ENCODE measurements at places on chromosomes 3 and 15.

DNA sequence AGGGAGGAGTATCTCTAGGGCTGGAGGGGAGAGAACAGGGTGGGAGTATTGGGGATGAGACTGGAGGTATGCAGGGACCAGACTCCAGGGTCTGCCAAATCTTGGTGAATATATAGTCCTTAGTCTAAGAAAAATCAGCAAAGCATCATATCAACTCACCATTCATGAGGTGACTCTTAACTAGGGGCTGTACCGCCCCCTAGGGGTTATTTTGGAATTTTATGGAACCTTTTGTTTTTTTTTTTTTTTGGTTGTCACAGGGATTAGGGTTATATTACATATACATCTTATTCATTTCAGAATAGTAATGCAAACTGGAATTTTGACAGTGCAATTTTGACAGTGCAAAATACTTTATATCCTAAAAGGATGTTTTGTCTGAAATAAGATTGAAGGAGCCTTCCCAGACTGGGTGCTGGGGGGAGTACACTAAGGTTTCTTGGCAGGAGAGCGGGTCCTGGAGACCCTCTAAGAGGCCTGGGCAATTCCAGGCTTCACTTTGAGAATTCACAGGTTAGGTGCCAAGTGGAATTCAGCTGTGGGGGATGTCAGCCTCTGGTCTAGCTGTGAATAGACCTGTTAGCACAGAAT, 7.5 kb downstream of the CMTM7 start:
- DNase-seq = no peak

DNA sequence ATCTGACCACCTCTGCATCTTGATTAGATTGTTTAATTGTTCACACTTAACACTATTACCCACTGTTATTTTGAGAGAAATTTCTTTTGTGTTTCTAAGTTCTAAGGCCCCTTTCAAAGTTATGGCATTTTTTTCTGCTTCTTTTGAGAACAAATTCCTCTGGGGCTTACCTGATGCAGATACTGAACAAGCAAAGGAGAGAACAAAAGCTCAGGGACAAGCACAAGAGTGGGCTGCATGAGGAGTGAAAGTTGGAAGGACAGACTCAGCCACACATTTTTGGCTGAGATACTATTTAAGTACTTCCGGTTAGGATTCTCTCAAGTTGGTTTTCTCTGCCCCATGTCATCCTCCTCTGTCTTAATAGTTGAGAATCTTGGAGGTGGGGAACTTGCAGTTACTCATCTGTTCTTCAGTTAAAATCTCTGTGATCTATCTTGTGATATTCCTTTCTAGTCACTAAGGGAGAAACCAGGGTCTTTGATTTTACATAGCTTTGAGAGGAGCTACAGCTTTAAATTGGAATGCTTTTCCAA, 54.7 kb downstream of the CMTM6 start:
- DNase-seq = no peak

- no peak for DNase-seq
Observed at GRCh38 chr15:74318376-74319137, 48.9 kb downstream of the CYP11A1 start.

- DNase-seq = no peak
Observed at GRCh38 chr15:64105113-64105704, 9.4 kb downstream of the SNX1 start.

GRCh38 chr3:28295898-28296490, 52.5 kb upstream of the ZCWPW2 start:
- no peak for DNase-seq

DNA sequence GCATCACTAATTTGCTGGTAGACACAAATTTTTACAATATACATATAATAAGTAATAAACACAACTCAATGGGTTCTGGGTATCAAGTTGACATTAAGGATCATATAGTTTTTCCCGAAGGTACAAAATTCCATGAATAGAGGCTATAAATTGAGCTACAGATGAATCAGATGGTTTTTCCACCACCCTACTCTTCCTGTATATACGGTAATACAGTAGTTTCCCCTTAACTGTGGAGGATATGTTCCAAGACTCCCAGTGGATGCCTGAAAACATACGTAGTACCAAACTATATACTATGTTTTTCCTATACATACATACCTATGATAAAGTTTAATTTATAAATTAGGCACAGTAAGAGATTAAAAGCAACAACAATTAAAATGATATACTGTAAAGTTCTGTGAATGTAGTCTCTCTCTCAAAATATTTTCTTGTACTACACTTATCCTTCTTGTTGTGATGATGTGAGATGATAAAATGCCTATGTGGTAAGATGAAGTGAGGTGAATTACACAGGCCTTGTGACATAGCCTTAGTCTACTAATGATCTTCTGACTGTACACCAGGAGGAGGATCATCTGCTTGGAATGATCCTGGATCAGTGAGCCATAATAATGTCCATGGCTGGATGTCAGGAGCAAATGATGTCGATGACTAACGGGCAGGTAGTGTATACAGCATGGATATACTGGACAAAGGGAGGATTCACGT, 116.7 kb downstream of the NR1I2 start:
- no peak for DNase-seq

DNA sequence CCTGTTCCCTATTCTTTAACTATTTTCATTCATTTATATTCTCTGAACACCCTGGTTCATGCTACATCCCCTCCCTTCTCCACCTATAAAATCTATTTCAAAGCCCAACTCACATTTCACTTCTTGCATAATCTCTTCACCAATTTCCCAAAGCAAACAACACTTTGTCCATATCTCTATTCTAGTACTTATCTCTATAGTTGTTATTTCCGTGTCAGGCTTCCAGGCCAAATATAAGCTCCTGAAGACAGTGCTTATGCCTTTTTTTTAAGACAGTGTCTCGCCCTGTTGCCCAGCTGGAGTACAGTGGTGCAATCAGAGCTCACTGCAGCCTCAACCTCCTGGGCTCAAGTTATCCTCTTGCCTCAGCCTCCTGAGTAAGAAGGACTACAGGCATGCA, 43.6 kb downstream of the DNAH12 start:
- no peak for DNase-seq

DNA sequence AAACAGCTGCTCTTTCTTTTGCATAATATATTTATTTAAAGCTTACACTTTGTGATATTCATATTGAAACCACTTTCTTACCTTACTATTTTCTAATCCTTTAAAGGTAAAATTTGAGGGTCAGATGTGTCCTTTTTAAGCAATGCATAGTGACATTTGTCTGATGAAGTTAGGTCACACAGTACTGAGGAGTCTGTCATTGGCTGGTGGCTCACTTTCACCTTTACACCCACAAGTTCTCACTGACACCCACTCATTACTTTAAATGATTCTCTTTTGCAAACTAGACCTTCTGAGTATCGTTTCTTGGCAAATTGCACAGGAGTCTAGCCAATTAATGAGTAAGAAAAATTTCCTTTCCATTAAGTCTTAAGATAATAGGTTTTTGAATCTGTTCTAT, 758.3 kb upstream of the ARPP21 start:
- DNase-seq = no peak

- DNase-seq = no peak
Observed at GRCh38 chr3:150300852-150301517, 107.1 kb upstream of the TSC22D2 start.
